ENCODE measurements at places on chromosomes 12 and 14. TPM values are rescaled to one million over a fixed set of nuclear protein-coding genes. Genes with fewer than 3 reads are reported as not detected.

The SLC4A8 gene
- 4.2 TPM for total RNA-seq

The IL31 gene
- not detected for total RNA-seq

The MANSC4 gene
- total RNA-seq, result not detected

The ANO2 gene
- total RNA-seq, result 0.89 TPM

The LRIG3 gene
- 241 TPM for total RNA-seq

The KRT71 gene
- total RNA-seq, result not detected

The KSR2 gene
- not detected for total RNA-seq

The CLEC4A gene
- 1.5 TPM for total RNA-seq

The NINJ2 gene
- total RNA-seq, result 2.3 TPM

The C12orf60 gene
- total RNA-seq, result 0.84 TPM

The PLEKHH1 gene
- total RNA-seq, result 0.50 TPM

The ACSM4 gene
- total RNA-seq, result not detected

The C12orf50 gene
- not detected for total RNA-seq

The PTPRQ gene
- 0.35 TPM for total RNA-seq

The ADGRD1 gene
- total RNA-seq, result 1.0 TPM

The RPL10L gene
- total RNA-seq, result not detected

The PACS2 gene
- 115 TPM for total RNA-seq

The NKX2-8 gene
- total RNA-seq, result not detected

The GPR137C gene
- 2.2 TPM for total RNA-seq

The EFCAB11 gene
- total RNA-seq, result 8.7 TPM

The FBLN5 gene
- 98.7 TPM for total RNA-seq

The MRPS35 gene
- total RNA-seq, result 30.6 TPM

The DIO3 gene
- total RNA-seq, result 0.34 TPM

The TEX52 gene
- total RNA-seq, result not detected

The INHBE gene
- total RNA-seq, result 1.3 TPM

The OR6C2 gene
- total RNA-seq, result not detected

The BMP4 gene
- 7.3 TPM for total RNA-seq

The INHBC gene
- not detected for total RNA-seq

The C1QL4 gene
- total RNA-seq, result 0.16 TPM

The DDHD1 gene
- 21.1 TPM for total RNA-seq

The WIF1 gene
- total RNA-seq, result not detected

The MMP19 gene
- total RNA-seq, result 14.3 TPM

The EGLN3 gene
- total RNA-seq, result 0.37 TPM

The SLC41A2 gene
- 24.4 TPM for total RNA-seq
